Aorta (tissue), 5 donors: ENCODE measurements at places on chromosomes 7 and 10. TPM values are rescaled to one million over a fixed set of nuclear protein-coding genes. Genes with fewer than 3 reads are reported as not detected.

- DNase-seq, result no peak
Observed at GRCh38 chr7:132491391-132491945, 84.8 kb downstream of the PLXNA4 start.

DNA sequence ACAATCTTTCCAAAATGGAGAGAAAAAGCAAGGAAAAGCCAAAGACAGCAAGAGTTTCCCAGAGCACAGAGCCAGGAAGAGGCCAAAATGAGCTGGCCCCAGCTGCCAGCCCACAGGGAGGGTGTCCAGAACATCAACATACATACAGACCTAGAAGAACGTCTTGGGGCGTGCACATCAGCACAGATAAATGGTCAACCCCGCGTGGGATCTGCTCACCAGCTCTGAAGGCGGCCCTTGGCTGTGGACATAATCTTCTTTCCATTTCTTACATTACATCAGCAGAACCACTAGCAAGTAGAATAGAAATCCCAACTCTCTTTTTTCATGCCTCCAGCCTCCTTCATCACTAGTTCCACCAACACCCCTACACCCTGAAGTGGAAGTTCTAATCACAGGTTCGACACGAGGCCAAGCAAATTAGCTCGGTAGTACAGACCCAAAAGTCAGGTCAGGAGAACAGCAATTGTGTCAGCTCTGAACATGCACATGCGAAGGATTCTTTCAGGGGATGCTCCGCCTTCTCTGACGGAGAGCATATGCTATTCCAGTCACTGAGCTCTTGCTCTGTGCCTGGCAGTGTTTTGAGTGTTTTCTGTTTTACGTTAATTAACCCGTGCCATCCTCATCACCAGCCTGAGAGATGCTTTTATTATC is 16.4 kb downstream of the SH3PXD2A start:
- no peak for DNase-seq

DNA sequence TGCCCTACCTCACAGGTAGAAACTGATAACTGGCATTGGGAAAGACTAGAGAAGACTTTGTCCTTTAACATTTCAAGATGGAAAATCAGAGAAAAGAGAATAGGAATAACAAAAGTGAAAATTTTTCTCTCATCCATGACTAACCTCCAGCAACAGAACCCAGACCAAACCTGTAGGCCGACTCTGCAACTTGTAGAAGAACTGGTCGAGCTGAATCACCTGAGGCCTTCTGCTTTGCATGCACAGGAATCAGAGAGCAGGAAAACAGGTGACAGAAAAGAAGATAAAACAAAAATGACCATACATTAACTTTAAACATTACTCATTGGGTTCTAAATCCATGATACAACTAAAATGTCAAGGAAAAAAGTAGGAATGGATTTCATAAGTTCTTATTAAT is 137.1 kb downstream of the SLC25A13 start:
- no peak for DNase-seq

DNA sequence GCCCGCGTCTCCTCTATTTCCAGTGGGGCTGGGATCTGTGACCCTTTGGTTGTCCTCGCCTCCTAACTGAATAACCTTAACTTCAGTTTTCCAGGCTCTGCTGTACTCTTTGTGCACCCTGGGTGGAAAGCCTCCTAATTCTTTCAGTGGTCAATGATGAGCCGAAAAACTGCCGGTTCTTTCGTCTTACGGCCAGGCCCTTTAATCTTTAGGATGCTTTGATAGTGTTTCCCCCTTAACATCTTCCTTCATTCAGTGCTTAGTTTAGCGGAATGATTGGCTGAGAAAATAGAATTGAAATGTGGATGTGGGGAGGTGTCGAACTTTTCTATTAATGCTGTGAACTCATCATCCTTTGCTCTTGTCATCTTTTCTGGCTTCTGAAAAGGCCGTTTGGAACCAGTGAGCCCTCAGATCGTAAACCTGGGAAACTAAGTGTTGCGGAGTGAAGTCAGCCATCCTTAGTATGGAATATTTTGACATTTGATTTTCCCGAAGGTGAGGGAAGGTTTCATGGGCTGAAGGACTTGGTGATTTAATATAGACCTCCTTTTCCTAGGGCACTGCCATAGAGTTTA is 847 bp downstream of the GARS1 start:
- no peak for DNase-seq

The GARIN1A gene
- 6.1 TPM for total RNA-seq
